ENCODE measurements at places on chromosomes 3 and 15.

DNA sequence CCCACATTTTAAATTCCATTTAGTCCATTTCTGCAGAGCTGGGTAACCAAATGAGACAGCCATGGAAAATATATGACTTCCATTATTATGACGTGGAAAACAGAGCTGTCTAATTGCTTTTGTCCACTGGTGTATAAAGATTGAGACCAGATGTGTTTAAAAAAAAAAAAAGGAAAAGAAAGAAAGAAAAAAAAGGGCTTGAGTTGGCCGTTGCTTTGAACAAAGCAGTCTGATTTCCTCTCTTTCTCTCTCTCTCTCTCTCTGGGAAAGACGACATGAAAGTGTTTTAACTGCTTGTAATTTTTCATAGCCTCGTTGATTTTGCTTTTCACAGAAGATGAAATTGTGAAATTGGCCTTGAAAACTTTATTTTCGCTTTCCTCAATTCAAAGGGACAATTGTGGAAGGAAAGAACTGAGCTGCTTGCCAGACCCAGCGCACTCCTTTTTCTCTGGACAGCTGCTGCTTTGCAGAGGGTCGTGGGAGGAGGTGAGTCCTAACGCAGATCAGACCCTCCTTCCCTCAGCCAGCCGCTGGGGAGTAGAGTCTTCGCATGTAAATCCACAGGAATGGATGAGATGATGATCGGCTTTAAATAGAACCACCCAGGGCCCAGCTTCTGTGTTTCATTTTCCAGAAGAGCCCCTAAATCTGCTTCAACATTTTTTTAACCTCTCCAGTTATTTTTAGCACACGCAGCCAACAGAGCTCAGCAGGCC is 42.8 kb upstream of the UBE2E1 start:
- no peak for DNase-seq

- DNase-seq = no peak
Measured at GRCh38 chr15:40257656-40258450, 19.0 kb downstream of the PAK6 start.

DNA sequence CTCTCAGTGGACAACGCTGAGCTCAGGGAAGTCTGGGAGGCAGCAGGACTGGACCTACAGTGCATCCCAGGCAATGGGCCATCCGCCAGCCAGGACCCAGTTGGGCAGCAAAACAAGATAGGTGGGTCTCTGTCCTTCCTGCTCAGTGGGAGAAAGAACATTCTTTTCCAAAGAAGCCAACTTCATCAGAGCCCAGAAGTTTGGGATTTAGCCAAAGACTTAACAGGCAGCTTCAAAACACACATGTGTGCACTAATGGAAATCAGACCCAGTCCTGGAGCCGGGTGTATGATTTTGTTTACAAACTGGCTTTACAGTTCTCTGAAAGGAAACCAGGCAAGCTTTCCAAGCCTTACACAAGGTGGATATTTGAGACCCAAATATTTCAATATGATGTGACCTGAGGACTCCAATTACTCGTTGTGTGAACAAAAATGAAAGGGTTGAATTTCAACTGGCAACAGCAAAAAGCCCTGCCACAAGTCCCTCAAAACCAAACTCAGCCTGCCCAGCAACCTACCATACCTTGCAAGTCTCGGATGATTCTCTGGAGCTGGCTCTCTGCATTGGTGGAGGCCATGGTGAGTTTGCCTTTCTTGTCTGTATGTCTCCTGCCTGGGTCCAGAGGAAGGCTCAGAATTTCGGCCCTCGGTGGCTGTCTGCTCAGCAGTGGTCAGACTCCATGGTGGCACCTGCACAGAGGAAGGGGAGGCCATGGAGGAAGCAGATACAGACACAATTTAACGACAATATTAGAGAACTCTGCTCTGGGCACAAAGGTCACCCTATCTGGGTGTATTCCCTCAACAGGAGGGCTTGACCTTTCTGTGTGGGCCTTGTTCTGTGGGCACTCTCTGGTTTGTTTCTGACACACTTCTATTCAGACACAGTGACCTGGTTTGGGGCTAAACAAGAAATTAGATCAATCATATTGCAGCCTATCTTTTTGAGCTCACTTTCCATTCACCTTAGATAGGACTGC is 11.0 kb downstream of the FYCO1 start:
- no peak for DNase-seq

GRCh38 chr15:22960126-22960525 is 20.0 kb downstream of the CYFIP1 start:
- DNase-seq = no peak

DNA sequence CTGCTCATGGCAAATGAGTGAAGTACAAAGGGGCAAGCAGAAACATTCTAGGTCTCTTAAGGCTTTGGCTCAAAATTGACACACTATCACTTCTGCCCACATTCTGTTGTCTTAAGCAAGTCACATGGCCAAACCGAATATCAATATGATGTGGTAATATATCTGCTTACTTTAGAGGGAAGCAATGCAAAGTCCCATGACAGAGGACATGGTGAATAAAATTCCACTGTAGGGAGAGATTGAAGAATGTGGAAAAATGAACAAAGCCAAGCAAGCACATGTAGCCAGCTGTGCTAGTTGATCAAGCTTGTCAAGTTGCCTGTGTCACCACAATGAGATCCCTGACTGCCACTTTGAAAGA is 11.2 kb upstream of the TBC1D5 start:
- DNase-seq = no peak

- no peak for DNase-seq
Measured at GRCh38 chr3:39181408-39182335, 10.7 kb downstream of the XIRP1 start.

- DNase-seq = no peak
Measured at GRCh38 chr3:140626856-140627255, 51.0 kb upstream of the TRIM42 start.

DNA sequence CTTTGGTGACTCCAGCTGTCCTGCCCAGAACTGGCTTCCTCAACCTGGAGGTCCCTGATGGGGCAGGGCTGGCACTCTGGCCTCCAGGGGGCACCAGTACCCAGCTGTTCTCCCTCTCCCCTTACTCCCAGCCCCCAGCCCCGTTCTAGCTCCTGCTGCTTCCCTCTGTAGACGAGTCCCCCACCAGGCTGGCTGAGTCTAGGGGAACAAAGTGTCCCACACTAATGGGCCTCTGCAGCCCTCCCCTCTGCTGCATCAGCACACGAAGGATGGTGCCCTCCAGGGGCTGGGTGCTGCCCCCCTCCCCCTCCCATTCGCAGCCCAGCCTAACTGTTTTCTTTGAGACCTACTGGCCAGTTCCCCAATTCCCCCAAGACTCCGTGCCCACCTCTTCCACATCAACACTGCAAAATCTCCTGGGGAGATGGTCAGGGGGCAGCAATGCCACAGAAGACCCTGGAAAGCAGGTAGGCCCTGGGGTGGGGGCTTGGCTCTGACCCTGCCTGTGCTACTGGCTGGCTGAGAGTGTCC is 4.2 kb downstream of the RHCG start:
- DNase-seq = no peak

DNA sequence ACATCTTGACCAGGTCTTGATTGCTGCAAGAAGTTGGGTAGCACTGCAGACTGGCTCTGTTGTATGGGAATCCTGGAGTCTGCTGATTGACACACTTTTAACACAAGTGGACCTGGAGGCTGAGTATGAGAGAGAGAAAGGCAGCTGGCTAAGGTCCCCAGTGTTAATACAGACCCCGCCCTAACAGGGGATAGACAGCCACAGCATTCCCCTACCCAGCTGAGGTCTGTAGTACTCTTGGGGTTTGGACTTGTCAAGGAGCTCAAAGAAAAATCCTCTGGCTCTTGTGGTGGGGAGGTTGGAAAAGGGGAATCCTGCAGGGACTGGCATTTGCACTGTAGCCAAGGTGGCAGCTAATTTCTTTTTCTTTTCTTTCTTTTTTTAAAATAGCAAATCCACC is 192.7 kb downstream of the ZNF621 start:
- no peak for DNase-seq

GRCh38 chr3:32452009-32452408 is 50.6 kb downstream of the CMTM6 start:
- DNase-seq = no peak

Data from H1 (cell line).